Stimulated activated CD8-positive, alpha-beta memory T cell treated with anti-CD3 and anti-CD28 coated beads, Interleukin-7, amount 100 ng/mL, for 48 hours (primary cell): ENCODE measurements at places on chromosomes 2 and 18.

DNA sequence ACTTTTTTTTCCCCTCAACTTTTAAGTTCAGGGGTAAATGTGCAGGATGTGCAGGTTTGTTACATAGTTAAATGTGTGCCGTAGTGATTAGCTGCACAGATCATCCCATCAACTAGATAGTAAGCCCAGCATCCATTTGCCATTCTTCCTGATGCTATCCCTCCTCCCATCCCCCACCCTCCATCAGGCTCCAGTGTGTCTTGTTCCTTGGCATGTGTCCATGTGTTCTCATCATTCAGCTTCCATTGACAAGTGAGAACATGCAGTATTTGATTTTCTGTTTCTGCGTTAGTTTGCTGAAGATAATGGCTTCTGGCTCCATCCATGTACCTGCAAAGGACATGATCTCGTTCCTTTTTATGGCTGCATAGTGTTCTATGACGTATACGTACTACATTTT lies 47.2 kb upstream of the STON1 start:
- DNase-seq = no peak

GRCh38 chr2:223046470-223047040 lies 5.4 kb upstream of the KCNE4 start:
- DNase-seq = no peak

- DNase-seq = no peak
Observed at GRCh38 chr2:201978986-201979385, 54.7 kb upstream of the FZD7 start.

DNA sequence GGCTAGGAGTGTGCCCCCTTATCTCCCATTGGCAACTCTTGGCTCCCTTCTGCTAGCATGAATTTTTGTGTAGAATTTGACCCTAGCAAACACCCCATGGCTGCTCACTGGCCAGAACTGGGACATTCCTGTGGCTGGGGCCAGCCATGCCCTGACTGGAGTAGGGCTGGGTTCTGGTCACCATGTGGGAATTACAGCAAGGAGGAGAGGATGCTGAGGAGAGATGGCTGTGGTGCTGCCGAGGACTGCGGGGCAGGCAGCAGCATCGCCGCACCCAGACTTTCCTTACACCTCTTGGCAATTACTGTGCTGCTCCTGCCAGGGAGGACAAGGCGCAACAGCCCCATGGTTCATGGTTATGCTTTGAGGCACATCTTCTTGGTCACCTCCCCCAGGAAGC lies 12.7 kb downstream of the KCNF1 start:
- no peak for DNase-seq

DNA sequence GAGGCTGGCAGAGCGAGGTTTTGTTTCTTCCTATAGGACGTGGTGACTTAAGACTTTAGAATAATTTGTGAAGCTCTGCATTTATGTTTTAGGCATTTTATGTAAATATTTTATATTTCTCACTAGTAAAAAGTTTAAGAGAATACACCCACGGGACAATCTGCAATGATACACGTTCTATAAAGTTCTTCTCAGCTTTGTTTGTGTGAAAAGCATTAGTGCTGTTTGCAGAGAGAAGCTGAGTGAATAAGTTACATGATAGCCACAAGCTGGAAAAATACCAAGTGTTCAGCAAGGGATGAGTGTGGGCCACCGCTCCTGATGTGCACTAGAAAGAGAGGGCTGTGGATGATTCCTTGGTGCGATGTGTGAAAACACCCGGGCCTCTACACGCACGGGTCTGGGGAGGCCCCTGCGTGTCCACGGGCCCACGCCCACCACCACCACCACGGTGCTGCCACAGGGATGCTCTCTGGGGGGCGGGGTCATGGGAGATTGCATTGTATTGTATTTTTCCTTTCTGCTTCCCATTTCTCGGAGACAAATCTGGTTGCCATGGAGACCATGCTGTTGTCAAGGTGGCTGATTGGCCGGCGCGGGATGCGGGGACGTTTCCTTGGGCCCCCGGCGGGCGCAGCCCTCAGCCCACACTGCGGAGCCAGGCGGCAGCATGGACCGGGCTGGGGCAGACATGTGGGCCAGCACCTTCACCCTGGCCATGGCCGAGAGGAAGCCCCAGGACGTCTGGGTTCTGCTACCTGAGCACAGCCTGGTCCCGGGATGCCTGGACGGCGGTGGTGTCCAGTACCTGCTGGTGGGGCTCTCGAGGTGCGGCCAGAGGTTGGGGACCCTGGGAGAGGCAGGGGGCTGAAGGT lies at the start of gene RTP5:
RTP5 (plus strand) TSS at position 643 of the 875 bp plus-strand sequence; CDS start at position 671, 28 bp downstream.
- no peak for DNase-seq

- peak; percentile 60 for DNase-seq
Observed at GRCh38 chr2:238864207-238865014, 16.5 kb downstream of the TWIST2 start.

- DNase-seq = no peak
Observed at GRCh38 chr2:235555371-235555770, 61.5 kb downstream of the AGAP1 start.

DNA sequence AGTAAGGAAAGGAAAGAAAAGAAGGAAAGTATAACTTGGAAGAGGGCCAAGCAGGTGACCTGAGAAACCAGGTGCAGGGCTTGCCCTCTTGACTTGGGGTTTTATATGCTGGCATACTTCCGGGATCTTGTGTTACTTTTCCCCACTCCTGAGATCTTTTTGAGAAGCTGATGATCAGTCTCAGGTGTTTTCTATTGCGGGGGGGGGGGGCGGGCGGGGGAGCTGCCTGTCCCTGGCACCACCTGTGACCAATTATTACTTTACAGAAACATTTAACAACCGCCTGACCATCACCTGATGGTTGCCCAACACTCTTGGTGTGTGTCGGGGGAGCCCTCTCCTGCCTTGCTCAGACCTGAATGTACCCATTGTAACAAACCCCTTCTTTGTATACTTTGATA lies 6.9 kb upstream of the CASP10 start:
- no peak for DNase-seq

DNA sequence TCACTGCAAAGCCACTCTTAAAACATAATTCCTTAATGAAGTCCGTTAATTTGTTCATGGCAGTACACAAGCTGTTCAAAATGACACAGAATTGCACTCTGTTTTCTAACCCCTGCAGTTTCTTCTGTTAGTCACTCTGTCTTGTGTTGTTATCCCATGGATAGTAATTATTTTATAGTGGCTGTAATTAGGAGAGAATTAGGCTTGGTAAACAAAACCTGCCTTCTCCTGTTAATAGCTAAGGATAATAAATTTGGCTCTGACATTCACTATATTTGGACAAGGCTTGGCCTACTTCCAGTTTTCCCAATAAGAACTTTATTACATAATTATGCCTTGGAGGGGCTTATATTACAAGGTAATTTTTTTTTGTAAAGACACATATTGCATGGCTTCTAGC lies 330.3 kb upstream of the FIGN start:
- no peak for DNase-seq

GRCh38 chr2:61995515-61995914 lies 90.0 kb downstream of the COMMD1 start:
- no peak for DNase-seq

DNA sequence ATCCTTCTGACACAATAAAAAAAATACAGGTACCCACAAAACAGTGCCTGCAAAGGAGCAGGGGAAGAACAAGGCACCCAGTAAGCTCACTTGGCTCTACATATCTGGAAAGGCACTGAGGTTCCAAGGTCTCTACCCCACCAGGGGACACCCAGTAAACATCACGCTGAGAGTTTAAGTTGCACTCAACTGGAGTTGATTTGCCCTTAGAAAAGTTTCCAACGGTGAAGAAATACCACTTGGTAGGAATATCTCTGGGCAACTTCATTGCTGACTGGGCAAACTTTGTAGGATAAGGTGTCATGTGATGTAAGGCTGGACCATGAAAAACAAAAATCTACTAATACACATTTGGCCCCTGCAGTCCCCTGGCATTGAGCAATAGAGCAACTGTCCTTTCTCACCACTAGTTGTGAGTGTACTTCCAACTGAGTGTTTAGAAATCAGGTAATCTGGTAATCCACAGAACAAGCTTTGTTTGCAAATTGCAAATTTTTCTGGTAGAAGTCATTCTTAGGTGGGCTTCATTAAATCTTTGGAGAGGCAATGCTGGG lies 14.2 kb downstream of the ST8SIA3 start:
- no peak for DNase-seq

DNA sequence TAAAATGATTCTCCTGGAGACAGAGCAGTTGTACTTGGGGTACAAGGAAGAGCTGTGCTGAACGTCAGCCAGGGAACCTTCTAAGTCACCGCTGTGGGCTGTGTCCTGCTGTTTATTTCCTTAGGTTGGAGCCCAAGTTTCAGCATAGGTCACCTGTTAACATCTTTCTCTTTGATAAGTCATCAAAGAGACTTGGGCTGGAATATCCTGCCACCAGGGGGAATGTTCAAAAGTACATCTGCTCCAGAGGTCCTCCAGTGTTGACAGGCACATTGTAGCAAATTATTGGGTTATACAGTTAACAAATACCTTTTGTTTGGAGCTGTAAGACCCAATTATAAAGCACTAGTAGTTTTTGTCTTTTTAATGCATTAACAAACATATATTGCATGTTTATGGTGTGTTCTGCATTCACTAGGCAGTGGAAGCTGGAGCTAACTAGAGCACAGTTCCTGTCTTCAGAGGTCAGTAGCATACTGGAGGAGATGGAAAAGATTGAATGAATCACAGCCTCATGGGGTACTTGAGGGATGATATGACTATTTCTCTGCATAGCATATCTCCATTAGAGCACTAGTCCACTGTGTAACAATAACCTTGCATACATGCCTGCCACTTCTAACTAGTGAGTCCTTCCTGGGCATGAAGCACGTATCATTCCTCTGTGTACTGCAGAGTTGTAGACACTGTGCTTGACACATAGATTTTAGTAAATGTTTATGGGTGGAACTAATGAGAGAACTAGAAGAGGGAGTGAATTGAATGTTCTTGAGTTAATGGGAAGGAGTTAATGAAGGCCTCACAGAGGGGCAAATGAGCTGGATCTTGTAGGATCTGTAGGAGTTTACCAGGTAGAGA lies 182.1 kb downstream of the AGAP1 start:
- no peak for DNase-seq

- DNase-seq = no peak
Observed at GRCh38 chr18:22650247-22650646, 232.5 kb upstream of the CTAGE1 start.

GRCh38 chr2:41965173-41965908 lies 82.5 kb upstream of the PKDCC start:
- no peak for DNase-seq

- no peak for DNase-seq
Observed at GRCh38 chr18:43847164-43848091, 570.1 kb upstream of the SYT4 start.

DNA sequence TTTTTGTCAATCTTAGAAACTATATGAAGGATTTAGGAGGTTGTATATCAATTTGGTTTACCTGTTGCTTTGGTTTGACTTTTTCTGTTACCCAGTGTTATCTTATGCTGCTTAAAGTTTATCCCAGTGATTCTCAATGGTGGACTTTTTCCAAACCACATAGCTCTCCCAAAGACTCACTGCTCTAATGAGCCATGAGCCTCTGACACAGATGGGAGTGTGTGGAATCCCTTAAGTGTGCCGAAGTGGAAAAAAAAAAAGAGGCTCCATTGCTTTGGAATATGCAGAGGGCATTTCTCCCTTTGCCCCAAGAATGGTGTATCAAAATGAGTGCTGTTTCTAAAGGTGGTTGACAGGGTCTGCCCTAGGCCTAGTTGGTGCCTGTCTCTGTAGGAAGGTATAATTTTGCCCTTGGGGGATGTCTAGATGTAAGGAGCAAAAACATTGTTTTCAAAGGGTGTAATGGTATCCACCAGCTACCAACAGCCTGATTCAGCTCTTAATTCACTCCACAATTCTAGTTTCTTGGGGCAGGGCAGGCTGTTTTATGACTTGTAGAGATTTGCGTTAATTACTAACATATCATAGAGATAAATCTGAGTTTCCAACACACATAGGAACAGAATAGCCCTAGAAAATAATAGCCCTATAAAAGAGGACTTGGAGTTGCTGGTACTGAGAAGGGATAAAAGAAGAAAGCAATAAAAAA lies 64.3 kb upstream of the CYP26B1 start:
- no peak for DNase-seq
